Hindlimb muscle (tissue), 1 donor: ENCODE measurements at places on chromosomes 2 and 18.

- DNase-seq, result peak; percentile 76
These were observed 53.7 kb downstream of the ZBTB7C start for GRCh38 chr18:48355276-48356115.

- no peak for DNase-seq
These were observed 45.5 kb downstream of the ZFP36L2 start for GRCh38 chr2:43180897-43181296.

DNA sequence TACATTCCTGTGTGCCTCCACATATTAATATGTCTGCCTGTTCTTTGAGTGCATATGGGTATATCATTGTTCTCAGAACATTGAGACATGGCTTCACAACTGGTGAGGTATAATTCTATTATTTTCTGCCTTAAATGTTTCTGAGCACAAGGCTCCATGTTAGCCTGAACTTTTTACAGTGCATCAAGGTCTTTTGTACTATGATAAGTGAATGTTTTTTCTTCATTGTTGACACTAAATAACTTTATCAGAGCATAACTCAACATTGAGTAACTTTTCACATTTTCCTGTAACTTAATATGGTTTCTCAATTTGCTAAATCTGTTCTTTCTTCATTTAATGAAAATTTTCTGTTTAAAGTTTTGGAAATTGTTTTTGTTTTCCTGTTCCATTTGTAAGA, 262.9 kb downstream of the HNMT start:
- no peak for DNase-seq

- no peak for DNase-seq
These were observed 20.6 kb downstream of the MPPE1 start for GRCh38 chr18:11887328-11888128.
